Iris pigment epithelial cell (primary cell): ENCODE measurements at places on chromosomes 13 and 19.
A peak's percentile ranks its signal among the peaks of the same experiment; 100 is the strongest.

GRCh38 chr13:76717092-76717491, 169.1 kb downstream of the KCTD12 start:
- peak; percentile 83 for DNase-seq

GRCh38 chr13:45594227-45594626, 21.3 kb downstream of the ERICH6B start:
- no peak for DNase-seq

DNA sequence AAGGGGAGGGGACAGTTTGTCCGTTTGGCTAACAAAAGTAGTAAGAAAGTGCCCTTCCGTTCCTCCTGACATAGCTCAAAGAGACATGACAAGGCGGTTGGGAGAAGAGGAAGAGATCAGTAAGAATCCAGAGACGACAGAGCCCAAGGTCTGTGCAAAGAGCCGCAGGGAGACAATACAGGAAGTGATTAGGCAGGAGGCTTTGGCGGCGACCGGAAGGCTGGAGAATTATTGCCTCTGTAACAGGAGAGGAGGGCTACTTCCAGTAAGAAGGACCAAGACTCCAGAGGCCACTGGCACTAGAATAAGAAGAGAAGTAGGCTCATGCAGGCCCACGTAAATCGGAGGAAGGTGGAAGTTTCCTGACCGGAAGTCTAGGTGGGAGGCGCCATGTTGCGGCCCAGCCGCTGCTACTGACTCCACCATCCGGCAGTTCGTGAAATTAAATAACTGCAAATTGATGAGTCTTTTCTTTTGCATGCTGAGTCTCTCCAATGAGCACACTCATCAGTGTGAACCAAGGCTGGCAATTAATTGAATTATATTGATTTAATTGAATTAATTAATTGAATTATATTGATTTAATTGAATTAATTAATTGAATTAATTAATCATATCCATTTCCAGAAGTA, 9.9 kb downstream of the RFX2 start:
- no peak for DNase-seq

GRCh38 chr13:106612688-106613087, 44.8 kb upstream of the ARGLU1 start:
- peak; percentile 85 for DNase-seq

- DNase-seq: no peak
Measured at GRCh38 chr19:51524666-51525264, 6.7 kb downstream of the SIGLEC6 start.

- no peak for DNase-seq
Measured at GRCh38 chr13:75216038-75216437, 265.9 kb downstream of the TBC1D4 start.

DNA sequence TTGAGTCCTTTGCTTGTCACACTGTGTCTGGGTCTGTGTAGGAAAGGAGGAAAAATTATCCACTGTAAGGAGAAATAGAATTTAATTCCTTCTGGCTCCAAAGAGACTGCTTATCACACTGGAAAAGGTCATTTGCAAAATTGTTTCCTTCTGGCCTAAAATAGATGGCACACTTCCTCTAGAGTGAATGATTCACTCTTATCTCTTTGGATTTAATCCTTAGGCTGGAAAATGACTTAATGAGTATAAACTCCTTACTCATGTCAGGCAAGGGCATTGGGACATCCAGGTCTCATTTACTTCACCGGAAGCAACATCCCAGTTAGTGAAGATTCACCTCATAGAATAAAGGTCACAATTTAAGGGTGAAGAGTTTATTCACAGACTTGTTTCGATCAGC, 293.6 kb downstream of the OXGR1 start:
- peak; percentile 32 for DNase-seq

DNA sequence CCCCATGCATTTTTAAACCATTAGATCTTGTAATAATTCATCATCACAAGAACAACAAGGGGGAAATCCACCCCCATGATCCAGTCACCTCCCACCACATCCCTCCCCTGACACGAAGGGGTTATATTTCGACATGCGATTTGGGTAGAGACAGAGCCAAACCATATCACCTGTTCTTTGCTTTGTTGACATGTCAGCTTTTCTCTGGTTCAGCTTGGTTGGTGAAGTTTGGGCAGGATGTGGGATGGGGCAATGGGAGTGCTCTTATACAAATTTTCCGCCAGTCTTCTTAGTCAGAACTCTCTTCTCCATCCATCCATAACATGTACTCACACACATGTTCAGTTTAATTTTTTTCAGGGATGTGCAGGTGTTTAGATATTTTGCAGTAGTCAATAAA, 12.9 kb downstream of the TPP2 start:
- no peak for DNase-seq

- DNase-seq: no peak
Measured at GRCh38 chr13:51958217-51958547, 53.1 kb downstream of the ATP7B start.

- DNase-seq: peak; percentile 99
Measured at GRCh38 chr13:28574617-28575142, 79.8 kb upstream of the FLT1 start.

- DNase-seq: peak; percentile 85
Measured at GRCh38 chr19:30682999-30683536, 310.9 kb downstream of the ZNF536 start.

DNA sequence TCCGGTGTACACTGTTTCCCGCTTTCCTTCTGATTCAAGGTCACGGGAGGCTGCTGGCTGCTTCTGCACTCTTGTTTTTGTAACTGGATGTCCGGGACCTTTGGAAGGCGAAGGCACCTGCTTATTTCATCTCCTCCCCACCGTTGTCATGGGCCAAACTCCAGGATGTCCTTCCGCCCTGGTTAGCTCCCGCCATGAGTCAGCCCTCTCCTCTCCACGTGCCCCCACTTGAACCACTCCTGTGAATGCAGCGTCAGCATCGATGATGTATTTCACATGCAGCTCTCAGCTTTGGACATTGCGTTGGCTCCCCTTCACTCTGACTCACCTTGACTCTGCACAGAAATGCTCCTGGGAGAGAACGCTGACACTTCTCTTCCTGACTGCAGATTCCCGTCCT, 5.5 kb upstream of the GALP start:
- peak; percentile 52 for DNase-seq

DNA sequence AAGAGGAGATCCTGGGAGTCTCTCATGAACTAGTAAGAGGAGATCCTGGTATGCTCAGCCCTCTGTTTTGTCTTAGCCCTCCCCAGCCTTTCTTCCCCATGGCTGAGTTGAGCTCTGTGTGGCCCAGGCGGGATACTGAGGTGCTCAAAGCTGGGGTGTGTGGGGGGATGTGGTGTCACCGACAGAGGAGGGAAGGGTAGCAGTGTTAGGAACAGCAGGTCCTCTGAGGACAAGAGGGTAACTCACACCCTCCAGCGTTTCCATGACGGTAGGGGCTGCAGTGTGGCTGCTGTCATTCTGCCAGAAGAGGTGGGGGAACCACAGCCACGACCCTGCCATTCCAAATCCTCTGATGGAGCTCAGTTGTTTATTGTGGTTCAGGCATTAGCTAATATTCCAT, 691 bp downstream of the KIR2DL4 start:
- DNase-seq: no peak

GRCh38 chr13:33362986-33363727, 77.6 kb upstream of the STARD13 start:
- no peak for DNase-seq

DNA sequence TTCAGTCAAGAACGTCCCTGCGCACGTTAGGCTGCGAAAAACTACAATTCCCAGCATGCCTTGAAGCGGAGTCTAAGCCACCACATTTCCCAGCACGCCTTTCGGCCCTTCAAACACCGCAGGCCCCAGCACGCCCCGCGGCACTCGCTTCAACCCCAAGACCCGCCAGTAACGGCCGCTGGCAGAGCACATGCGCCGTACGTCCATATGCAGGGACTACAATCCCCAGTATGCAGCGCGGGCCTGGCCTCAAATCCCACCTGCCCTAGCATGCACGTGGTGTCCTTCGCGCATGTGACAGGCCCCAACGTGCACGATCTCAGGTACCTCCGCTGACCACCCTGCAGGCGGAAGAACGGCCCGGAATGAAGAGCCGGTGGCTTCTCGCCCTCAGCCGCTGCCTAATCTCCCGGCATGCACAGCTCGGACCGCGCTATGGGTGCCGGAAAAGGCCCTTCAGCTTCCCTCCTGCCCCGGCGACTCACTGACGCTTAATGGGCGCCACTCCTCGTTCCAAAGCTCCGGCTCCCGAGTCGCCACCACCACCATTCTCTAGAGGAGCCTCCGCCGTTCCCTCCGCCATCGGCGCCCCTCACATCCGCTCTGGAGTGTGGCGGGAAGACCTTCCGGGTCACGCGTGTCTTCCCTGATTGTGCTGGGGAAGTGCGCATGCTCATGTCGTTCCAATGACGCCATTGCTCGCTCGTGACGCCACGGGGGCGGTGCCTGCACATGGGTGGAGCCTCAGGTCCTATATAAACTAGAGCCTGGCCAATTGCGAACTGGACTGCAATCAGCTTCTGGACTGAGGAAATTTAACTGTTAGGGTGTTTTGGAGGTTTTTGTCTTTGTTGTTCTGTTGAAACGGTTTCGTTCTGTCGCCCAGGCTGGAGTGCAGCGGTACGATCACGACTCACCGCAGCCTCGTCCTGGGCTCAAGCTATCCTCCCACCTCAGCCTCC, at the start of gene DUS3L:
Gene DUS3L (minus strand): TSS at position 605 of the 962 bp plus-strand sequence. CDS start 22 bp downstream, at position 583.
- peak; percentile 99 for DNase-seq

DNA sequence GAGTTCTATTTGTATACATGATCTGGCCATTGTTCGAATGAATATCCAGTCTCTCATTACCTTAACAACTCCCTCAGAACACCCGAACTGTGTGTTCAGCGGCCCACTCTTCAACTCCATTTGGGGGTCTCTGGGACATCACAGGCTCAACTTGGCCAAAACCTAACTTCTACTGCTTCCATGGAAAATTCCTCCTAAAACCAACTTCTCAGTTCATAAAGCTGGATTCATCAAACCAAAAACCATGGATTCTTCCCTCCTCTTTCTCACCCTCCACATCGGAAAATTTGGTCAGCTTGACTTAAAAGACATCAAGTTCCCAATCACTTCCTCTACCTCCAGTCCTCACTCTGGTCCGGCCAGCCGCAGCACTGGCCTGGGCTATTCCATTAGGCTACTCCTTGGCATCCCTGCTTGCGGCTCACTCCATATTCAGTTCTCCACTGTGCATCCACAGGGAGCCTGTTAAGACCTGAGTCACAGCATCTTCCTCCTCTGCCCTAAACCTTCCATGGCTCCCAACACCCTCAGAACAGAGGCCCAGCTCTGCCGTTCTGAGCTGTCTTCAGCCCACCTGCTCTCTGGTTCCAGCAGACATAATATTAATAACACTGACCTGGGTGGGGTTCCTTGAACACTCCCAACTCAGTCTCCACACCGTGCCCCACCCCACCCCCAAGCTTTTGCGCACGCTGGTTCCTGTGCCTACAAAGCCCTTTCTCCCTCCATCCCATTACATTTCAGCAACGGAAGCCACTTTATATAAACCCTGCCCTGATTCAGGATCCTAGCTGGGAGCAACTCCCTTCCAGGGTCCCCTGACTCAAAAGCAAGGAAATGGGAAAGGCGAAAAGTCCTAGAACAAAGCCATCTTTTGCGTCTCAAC, 1.1 kb downstream of the ZNF792 start:
- DNase-seq: peak; percentile 15

DNA sequence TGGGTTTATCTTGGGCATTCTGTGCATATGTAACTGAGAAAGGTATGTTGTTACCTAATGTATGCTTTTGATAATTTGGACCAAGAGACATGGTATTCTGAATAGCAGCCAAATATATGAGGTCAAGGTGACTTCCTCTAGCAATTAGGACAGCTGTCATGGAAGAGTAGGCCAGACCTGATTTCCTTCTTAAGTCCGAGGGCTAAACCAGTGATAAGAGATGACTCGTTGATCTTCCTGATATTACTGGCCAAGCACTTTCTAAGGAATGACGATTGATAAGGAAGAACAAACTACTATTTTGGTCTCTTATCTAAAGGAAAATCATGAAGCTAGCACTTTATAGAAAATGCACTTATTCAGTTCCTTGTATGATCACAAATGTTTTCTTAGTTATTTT, 42.7 kb downstream of the ARHGAP35 start:
- no peak for DNase-seq

DNA sequence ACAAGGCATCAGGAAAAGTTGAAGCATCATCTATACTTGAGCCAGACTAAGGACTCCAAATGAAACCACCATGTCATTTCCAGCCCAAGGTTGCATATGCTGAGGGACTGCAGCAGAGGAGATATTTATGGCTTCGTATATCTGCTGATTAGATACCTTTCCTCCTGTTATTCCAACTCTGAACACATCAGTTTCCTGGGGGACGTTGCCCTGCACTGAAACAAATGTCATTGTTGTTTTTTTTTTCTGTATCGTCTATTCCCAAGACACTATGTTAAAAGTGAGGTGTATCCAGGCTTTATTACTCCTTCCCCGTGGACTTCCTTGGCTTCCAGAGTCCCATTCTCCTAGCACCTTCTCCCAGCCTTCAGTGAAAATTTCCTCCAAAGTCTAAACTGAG, at the start of gene OR7A17:
Gene OR7A17 (minus strand): TSS at position 101 of the 400 bp plus-strand sequence. CDS start 4,777 bp downstream, outside the sequence.
- no peak for DNase-seq

GRCh38 chr13:113115363-113116205, 7.0 kb upstream of the F10 start:
- no peak for DNase-seq

DNA sequence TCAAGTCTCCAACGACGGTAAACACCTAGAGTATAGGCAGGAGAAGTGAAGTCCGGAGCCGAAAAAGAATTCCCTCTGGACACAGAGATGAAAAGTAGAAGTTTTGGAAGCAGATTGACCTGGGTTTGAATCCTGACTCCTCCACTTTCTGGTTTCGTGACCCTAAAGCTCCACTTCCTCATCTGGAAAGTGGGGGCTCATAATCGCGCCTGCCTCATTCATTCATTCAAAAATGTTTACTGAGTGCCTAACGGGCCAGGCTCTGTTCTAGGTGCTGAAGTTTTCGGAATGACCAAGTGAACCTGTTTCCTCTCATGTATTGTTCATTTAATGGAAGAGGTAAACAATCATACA, 7.1 kb upstream of the EML2 start:
- DNase-seq: no peak

GRCh38 chr19:35099155-35099896, 16.3 kb upstream of the FXYD3 start:
- no peak for DNase-seq

- no peak for DNase-seq
Measured at GRCh38 chr13:77222000-77222690, 104.7 kb downstream of the MYCBP2 start.

- no peak for DNase-seq
Measured at GRCh38 chr13:95547531-95548167, 4.9 kb upstream of the CLDN10 start.

DNA sequence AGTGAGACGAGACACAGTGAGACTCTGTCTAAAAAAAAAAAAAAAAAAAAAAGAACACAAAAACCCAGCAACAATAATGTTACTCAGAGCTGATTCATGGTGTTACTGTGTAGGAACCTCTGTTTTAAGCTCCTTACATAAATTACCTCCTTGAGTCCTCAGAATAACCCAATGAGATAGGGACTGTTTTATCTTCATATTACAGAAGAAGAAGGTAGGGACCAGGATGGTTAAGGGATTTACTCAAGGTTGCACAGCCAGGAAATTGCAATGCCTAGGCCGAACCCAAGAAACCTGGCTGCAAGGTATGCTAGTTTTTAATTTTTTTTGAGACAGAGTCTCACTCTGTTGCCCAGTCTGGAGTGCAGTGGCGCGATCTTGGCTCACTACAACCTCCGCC, 1.5 kb upstream of the DAND5 start:
- DNase-seq: no peak

- DNase-seq: no peak
Measured at GRCh38 chr13:99264051-99264450, 5.9 kb upstream of the GPR18 start.
